ENCODE measurements at places on chromosomes 12 and 14. TPM values are rescaled to one million over a fixed set of nuclear protein-coding genes. Genes with fewer than 3 reads are reported as not detected.

MIP gene
- not detected for total RNA-seq

DLGAP5 gene
- total RNA-seq: 4.6 TPM

PLCZ1 gene
- not detected for total RNA-seq

- no peak for DNase-seq
Measured at GRCh38 chr12:38411426-38411825, 94.9 kb downstream of the ALG10B start.

- no peak for DNase-seq
Measured at GRCh38 chr14:62141139-62141538, 378.9 kb downstream of the SNAPC1 start.

DNA sequence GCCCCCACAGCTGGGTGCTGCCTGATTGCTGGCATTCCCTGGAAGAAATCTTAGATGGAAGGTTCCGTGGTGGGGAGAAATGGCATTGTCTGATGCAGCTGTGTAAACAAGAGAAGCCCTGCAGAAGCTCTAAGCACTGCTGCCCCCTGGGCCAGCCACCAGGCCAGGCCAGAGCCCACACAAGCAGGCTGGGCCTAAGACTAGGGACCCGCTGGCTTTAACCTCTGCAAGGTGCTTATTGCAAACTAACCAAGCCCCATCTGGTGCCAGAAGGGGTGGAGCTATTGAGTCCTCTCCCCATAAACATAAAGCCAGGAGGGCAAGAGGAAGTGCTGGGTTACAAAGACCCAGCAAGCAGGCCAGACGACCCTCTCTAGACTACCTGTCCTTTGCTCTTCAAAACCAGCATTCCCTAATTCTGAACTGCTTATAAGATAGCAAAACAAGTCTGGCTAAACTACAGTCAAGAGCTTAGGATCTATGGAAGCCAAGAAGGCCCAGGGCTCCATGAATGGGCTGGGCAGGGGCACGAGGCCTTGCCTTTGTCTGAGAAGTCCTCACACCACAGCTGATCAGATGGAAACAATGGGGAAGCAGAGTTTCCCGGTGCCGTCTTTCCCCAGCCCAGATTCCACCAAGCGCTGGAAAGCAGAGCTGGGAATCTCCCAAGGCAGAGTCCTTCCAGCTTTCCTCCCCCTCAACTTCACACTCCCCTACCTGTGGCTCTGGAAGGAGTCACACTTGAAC is 28.8 kb downstream of the P2RX4 start:
- DNase-seq: no peak

DNA sequence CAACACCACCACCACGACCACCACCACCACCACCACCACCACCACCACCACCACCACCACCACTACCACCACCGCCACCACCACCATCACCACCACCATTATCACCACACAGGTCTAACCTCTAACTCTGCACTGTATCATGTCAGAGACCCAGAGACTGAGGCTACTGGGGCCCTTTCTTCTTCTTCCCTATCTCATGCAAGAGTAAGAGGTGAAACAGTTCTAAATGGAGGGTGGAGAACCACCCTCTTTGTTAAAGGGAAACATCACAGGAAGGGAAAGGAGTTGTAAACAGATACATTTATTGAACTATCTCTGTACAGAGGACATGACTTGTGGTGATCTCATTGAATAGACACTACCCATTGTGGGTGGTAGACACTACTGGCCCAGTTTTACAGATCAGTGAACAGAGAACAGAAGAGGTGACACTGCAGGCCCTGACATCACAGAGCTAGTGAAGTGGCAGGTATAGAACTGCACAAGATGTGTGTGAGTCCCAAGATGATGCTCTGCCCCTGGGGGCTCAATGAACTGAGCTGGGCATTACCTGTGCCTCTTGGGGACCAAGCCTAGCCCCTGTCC is 91.6 kb downstream of the FOXN3 start:
- DNase-seq: no peak

DNA sequence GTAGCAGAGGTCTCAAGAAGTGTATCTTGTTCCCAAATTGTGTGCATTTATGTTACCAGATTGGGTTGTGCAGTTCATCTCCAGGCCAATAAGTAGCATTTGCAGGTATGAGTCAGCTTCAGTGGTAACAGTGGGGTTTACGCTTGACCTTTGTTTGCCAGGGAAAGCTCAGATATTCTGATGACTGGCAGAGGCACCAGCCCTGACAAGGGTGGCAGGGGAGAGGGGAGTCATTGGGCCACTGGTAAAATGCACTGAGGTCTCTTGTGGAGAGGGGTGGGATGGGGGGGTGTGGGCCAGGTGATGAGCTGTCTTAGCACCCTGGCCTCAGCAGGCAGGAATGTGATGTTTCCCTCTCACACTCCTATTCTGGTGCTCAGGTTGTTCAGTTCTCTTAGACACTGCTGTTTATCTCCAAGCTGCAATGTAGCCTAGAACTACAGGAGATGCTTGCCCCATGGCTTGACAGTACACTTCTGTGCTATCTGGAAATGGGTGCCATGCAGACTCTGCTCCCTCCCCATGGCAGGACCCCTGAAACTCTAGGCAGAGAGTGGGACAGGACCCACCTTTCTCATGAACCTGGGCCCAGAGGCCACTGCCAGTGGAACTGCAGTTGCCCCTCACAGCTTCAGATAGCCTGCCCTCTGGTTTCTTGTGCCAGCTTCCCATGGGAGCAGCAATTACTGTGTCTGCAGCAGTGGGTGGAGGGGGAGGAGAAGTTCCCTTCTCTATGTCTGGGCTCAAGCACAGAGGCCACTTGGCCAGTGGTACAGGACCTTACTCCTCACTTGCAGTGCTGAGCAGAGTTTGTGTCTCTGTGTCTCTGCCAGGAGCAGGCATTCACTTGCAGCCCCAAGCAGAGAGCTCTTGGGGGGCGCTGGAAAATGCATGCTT is 31.9 kb downstream of the USP15 start:
- no peak for DNase-seq

DNA sequence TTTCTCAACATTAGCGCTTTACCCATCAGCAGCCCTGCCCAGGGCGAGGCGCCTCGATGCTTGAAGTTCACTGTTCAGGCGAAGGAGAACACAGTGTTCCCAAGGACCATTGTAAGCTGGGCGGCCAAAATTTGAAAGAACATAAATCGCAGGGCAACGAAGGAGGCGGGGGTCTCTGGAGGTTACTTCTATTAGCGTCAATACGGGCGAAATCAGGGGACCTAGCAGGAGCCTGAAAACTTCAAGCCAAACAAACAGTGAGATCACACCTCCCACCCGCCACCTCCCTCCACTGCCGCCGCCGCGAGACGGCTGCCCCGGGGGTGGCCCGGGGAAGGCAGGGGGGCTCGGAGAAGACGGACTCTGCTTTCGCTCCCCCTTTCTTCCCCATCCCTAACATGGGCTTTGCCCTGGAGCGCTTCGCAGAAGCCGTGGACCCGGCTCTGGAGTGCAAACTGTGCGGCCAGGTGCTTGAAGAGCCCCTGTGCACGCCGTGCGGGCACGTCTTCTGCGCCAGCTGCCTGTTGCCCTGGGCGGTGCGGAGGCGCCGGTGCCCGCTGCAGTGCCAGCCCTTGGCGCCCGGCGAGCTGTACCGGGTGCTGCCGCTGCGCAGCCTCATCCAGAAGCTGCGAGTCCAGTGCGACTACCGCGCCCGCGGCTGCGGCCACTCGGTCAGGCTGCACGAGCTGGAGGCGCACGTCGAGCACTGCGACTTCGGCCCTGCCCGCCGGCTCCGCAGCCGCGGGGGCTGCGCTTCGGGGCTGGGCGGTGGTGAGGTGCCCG is at the start of gene PDZRN4:
TSS of gene PDZRN4 (plus strand) at position 263 of the 783 bp plus-strand sequence.
- DNase-seq: no peak

- no peak for DNase-seq
Measured at GRCh38 chr12:26380897-26381296, 185.5 kb downstream of the SSPN start.

DNA sequence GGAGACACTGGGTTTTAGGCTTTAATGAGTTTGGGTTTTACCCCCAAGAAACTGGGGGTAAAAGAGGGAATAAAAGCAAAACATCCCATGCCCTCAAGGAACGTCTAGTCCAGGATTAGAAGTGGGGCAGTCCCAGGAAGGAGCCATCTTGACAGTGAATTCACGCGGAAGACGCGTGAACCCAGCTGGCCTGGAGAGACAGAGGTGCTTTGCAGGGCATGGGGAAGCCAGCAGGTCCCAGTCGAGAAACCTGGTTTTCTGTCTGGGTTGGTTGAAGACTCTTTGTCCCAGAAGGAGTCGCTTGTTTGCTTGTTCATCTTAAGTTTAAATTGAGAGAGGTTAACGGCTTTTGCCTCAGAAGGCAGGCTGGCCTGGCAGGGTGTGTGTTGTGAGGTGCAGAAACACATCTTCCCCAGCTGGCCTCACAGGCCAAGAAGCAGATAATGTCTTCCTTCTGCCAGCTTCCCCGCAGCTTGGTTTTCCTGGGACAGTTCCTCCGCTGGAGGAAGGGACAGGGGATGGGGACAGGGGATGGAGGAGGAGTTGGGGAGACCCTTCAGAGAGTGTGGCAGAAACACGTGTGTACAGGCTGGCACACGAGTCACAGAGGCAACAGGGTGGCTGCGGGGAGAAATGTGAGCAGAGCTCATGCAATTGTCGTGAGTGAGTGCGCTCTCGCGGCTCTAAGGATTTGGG is 18.5 kb upstream of the CD9 start:
- DNase-seq: no peak
